Activated CD8-positive, alpha-beta T cell treated with anti-CD3 and anti-CD28 coated beads, Interleukin-2, amount 10 ng/mL, durations not matched to agents 7 days and 5 days (primary cell): ENCODE measurements at places on chromosomes 7 and 10.

GRCh38 chr7:108860615-108861014, 290.9 kb downstream of the DNAJB9 start:
- no peaks in the 10 kb centered on the region for H3K27me3 ChIP-seq
- H3K4me1 ChIP-seq = no peaks in the 10 kb centered on the region
- DNase-seq = no peak
- H3K36me3 ChIP-seq = no peaks in the 10 kb centered on the region
- no peak overlapping the region for H3K4me3 ChIP-seq

- no peak overlapping the region for H3K27ac ChIP-seq
- no peaks in the 10 kb centered on the region for H3K27me3 ChIP-seq
- H3K4me1 ChIP-seq = no peaks in the 10 kb centered on the region
- H3K36me3 ChIP-seq = peaks cover 68% of the 10 kb centered on the region
Observed at GRCh38 chr7:64521409-64521984, 41.4 kb downstream of the ZNF680 start.

DNA sequence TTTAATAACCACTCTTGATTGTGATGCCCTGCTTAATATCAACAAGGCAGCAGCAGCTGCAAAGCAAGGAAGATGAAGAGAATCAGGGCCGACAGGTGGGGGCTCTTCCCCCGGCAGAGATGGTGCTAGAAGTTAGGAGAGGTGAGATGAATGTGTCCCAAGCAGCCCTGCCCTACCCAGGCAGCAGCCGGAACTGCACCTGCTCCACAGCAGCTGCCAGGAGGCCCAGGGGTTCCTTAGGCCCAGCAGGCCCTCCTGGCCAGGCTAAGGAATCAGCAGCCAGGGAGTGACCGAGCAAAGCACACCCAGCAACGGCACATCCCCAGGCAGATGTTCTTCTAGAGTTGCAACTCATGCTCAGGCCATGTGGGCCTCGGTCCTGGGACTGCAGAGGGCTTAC, 17.9 kb downstream of the AFAP1L2 start:
- H3K27me3 ChIP-seq = peaks cover 8% of the 10 kb centered on the region
- H3K4me1 ChIP-seq = peaks cover 15% of the 10 kb centered on the region
- no peak for DNase-seq
- H3K36me3 ChIP-seq = peaks cover 3% of the 10 kb centered on the region

GRCh38 chr7:133633055-133633454, 380.2 kb downstream of the EXOC4 start:
- H3K4me3 ChIP-seq = no peak overlapping the region
- no peak overlapping the region for H3K27ac ChIP-seq
- H3K4me1 ChIP-seq = no peaks in the 10 kb centered on the region
- no peak for DNase-seq
- H3K36me3 ChIP-seq = peaks cover 10% of the 10 kb centered on the region

DNA sequence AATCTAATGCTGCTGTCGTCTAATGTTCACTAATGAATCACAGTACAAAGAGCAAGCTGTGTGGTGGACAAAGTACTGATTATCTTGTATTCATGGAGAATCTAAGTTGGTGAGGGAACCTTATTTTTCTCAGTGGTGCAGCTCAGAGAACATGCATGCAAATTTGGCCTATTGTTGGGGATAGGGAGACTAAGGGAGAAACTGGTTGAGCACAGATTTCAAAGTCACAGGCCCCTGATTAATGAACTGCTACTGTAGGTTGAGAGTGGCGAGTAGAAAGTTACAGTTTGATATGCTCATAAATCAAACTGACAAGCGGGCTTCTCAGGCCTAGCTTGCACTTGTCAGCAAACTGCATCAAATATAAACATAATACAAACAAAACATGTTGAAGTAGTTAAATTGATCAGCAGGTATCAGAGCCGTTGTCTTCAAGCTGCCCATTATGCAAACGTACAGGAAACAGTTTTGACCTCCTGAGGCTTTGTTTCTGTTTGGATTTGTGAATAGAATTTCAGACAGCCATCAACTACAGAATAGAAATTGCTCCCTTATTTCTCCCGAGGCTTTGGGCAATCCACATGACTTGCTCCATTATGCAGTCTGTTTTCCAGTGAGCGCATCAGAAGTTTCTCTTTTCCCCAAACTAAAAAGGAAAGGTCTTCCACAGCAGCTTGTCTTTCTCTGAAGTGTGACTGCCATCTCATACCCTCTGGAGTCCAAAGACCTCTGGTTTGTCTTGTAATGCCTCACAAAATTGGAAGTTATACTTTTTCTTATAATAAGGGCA, 215.8 kb downstream of the FOXP2 start:
- H3K27ac ChIP-seq = no peak overlapping the region
- H3K36me3 ChIP-seq = no peaks in the 10 kb centered on the region
- no peak for DNase-seq
- H3K4me3 ChIP-seq = no peak overlapping the region

DNA sequence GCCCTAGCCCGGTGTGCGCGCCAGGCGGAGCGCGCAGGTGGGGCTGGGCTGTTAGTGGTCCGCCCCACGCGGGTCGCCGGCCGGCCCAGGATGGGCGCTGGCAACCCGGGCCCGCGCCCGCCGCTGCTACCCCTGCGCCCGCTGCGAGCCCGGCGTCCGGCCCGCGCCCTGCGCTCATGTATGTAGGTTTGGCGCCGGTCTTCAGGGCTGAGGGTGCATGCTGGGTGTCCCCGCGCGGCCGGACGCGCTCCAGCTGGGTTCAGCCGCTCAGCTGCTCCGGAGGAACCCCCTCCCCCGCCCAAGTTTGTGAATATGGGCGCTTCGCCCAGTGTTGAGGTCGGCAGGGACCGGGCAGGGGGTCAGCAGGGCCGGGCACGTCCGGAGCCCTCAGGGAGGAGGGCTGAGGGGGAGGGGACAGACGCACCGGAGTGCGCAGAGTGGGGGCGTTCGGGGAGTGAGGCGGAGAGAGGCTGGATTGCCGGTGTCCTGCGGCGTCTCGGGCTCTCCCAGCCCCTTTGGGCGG, 559 bp downstream of the VWC2 start:
- H3K36me3 ChIP-seq = peaks cover 4% of the 10 kb centered on the region
- peaks cover 9% of the 10 kb centered on the region for H3K4me1 ChIP-seq
- no peak for DNase-seq
- H3K27ac ChIP-seq = no peak overlapping the region
- H3K27me3 ChIP-seq = peaks cover 57% of the 10 kb centered on the region

DNA sequence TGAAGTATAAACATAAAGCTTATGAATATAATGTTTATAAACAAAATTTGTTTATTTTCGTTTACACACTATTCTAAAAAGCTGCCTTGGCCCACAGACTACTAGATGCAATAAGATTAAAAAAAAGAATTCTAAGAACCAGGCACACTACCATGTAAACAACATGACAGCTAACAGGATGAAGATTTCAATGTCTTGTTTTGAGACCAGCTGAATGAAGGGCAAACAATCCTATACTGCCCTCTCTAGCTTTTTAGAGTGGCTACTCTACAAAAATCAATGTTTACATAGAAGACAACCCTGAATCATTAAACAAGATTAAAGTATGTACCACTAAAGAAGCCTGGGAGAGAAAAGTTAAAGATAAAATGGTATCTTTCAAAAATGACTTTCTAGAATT, 38.6 kb downstream of the SLC25A40 start:
- no peaks in the 10 kb centered on the region for H3K27me3 ChIP-seq
- no peak overlapping the region for H3K4me3 ChIP-seq
- no peaks in the 10 kb centered on the region for H3K4me1 ChIP-seq
- DNase-seq = no peak
- no peak overlapping the region for H3K27ac ChIP-seq

- H3K36me3 ChIP-seq = no peaks in the 10 kb centered on the region
- no peak for DNase-seq
- H3K27ac ChIP-seq = no peak overlapping the region
- H3K4me3 ChIP-seq = no peak overlapping the region
- H3K4me1 ChIP-seq = no peaks in the 10 kb centered on the region
- H3K27me3 ChIP-seq = peaks cover 7% of the 10 kb centered on the region
Observed at GRCh38 chr10:48555310-48556042, 49.4 kb downstream of the ARHGAP22 start.

DNA sequence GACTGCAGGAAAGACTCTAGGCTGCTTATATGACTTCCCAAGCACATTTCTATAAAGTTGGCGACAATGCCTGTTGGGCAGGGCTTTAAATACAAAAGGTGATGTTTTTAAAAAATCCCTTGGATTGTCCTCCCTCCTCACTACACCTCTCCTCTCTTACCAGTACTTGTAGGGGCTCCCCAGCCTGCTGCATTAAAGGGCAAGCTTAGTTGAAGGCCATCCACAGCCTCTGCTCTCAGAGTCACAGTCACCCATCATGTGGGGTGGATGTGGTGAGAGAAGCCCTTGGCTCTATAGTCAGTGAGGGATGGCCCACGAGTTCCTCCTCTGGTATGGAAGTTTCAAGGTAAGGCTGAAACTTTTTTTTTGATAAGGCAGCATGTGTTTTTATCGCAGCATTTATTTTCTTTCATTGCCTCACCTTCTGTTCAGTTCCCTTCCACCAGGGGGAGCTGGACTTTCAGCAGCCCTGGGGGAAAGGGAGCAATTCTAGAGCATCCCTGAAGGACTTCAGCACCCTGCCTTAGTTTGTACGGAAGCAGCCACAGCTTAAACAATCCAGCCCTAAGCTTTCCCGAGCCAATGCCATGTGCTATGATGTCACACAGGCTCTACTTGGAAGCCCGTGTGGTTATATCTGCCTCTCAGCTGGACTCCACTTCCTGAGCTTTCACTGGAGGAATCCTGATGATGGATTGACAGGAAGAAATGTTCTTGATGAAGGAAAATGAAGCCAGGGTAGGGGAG, 131.9 kb downstream of the CALCR start:
- no peak overlapping the region for H3K27ac ChIP-seq
- H3K4me3 ChIP-seq = no peak overlapping the region
- peaks cover 6% of the 10 kb centered on the region for H3K27me3 ChIP-seq
- no peaks in the 10 kb centered on the region for H3K4me1 ChIP-seq
- no peaks in the 10 kb centered on the region for H3K36me3 ChIP-seq

GRCh38 chr7:32879460-32879859, 12.1 kb downstream of the KBTBD2 start:
- no peak overlapping the region for H3K27ac ChIP-seq
- no peak for DNase-seq
- H3K27me3 ChIP-seq = no peaks in the 10 kb centered on the region
- peaks cover 34% of the 10 kb centered on the region for H3K36me3 ChIP-seq
- H3K4me1 ChIP-seq = peaks cover 25% of the 10 kb centered on the region

GRCh38 chr7:84548366-84549365, 354.1 kb upstream of the SEMA3A start:
- no peaks in the 10 kb centered on the region for H3K36me3 ChIP-seq
- no peak for DNase-seq
- no peak overlapping the region for H3K4me3 ChIP-seq
- H3K4me1 ChIP-seq = no peaks in the 10 kb centered on the region

DNA sequence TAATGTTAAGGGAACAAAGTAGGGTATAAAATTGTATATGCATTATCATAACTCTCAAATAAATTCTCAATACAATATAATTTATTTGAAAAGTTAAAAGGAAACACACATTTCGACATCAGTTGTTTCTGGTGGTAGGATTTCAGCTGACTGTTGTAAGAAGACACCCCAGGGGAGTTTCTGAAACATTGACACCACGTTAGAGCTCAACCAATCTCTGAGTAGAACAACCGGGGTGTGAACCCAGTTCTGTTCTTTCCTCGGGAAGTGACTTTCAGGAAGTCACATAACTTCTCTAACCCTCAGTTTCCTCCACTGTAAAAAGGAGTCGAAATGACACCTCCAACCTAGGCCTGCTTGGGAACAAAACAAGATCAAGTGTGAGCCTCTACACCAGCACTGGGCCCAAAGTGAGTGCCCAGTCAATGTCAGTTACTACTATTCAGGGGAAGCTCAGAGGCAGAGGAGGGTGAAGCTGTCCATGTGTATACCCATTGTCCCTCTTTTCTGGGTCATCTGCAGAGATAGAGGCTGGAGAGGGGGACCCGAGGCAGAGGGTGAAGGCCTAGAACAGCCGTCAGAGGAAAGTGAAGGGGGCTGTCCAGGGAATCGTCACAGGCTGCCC, 67.1 kb downstream of the AOAH start:
- peak overlapping the region; percentile 67 for H3K27ac ChIP-seq
- peaks cover 11% of the 10 kb centered on the region for H3K36me3 ChIP-seq
- DNase-seq = no peak
- H3K27me3 ChIP-seq = no peaks in the 10 kb centered on the region
- no peak overlapping the region for H3K4me3 ChIP-seq

GRCh38 chr7:30238721-30239441, 45.5 kb upstream of the ZNRF2 start:
- no peak for DNase-seq
- H3K4me3 ChIP-seq = no peak overlapping the region
- no peaks in the 10 kb centered on the region for H3K36me3 ChIP-seq
- H3K4me1 ChIP-seq = no peaks in the 10 kb centered on the region

DNA sequence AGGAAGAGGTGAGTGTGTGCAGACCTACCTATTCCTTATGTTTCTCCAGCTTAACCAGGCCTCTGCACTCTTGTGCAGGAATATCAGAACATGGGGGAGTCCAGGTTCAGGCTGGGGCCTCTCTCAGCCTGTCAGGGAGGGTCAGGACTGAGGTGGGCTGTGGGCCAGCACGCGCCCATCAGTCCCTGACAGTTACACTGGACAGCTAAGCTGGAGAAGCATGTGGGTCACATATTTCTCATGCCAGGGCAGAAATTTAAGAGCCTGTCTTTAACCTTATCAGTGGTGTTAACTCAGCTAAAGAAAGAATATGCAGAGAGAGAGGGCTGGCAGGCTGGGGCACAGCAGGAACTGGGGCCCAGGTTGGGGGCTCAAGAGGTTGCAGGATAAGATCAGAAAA, 8.7 kb upstream of the POLD2 start:
- H3K36me3 ChIP-seq = no peaks in the 10 kb centered on the region
- no peak overlapping the region for H3K27ac ChIP-seq
- no peak overlapping the region for H3K4me3 ChIP-seq
- peaks cover 19% of the 10 kb centered on the region for H3K4me1 ChIP-seq
- DNase-seq = no peak
- H3K27me3 ChIP-seq = peaks cover 5% of the 10 kb centered on the region

GRCh38 chr10:29250066-29250465, 38.8 kb upstream of the LYZL1 start:
- no peaks in the 10 kb centered on the region for H3K4me1 ChIP-seq
- no peak overlapping the region for H3K4me3 ChIP-seq
- H3K27ac ChIP-seq = no peak overlapping the region
- no peaks in the 10 kb centered on the region for H3K36me3 ChIP-seq
- DNase-seq = no peak

DNA sequence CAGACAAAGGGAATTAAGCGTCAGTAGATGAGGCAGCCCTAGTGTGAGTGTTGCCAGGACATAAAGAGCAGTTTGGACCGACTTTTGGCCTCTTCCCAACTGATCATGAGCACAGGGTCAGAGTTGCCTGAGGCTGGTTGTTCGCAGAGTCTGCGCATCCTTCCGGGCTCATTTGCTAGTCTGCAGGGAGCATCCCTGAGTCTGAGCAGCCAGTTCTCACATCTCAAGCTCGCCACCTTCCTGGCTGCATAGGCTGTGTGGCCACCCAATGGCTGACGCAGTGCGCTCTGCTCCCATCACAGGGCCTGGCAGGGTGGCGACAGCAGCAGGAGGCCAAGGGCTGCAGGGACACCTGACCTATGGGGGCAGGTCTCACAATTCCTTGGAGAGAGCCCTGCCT, 5.0 kb downstream of the GAD2 start:
- H3K4me3 ChIP-seq = no peak overlapping the region
- H3K27ac ChIP-seq = no peak overlapping the region
- no peak for DNase-seq
- H3K27me3 ChIP-seq = peaks cover 76% of the 10 kb centered on the region
- H3K36me3 ChIP-seq = peaks cover 2% of the 10 kb centered on the region
- H3K4me1 ChIP-seq = peaks cover 15% of the 10 kb centered on the region
